ENCODE measurements at places on chromosomes 6 and 20.

DNA sequence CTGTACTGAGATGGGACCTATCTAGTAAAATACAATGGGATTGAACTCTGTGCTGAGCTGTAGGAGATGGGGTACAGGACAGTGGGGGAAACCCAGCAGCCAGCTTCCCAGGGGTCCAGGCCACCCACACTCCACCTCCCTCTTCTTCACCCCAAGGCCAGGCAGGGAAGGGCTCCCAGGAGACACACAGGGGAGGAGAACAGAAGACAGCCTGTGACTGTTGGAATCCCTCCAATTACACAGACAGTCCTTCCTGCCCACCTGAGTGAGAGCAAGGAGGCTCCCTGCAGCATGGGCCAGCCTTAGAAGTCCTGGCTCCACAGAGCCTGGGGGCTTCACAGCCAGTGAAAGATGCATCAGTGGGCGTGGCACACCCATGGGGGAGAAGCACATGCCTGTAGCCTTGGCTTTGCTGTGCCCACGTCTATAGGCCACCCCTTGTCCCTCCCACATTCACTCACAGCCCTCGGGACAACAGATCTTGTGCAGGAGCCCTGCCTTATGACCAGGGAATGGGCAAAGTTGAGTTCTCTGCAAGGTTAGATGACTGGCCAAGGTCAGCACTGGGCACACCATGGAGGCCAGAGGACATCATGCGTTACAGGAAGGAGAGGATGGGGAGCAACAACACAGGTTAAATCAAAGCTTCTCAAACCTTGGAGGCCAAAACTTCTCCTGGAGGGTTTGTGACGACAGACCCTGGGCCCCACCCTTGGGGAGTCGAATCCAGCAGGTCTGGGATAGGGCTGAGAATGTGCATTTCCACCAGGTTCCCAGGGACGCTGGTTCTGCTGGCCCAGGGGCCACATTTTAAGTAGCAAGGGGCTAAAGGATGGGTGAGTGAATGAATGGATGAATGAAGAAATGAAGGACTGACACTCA, 12.3 kb upstream of the CST7 start:
- no peak for DNase-seq

DNA sequence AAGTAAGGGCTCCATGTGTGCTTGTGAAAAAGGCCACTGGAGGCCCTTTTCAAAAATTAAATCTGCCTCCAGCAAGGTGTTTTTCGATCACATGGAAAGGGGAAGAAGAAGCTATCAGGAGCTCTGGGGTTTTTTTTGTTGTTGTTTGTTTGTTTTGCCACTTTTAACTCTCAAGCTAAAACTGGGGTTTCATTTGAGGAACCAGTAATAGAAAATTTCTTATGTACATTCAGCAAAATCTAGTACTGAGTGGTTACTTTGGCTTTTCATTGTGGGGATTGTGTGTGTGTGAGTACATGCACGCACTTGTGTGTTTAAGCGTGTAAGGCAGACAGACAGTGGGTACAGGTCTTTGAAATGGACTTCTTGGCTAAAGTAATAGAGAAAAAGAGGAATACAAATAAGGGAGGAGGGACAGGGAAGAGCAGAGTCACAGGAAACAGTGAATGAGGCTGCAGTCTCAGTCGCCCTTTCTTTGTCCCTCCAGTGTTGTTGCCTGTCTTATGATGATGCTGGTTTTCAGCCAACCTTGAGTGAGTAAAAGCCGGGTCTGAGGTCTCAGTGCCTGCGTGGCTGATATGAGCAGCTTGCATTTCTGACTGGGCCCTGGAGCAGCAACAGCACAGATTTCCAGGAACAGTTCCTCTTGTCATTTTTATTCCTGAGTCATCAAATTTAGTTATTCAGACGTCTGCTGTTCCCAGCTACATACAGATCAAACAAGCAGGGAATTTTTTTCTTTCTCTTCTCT, 26.2 kb downstream of the SLC16A10 start:
- DNase-seq: peak; percentile 21

DNA sequence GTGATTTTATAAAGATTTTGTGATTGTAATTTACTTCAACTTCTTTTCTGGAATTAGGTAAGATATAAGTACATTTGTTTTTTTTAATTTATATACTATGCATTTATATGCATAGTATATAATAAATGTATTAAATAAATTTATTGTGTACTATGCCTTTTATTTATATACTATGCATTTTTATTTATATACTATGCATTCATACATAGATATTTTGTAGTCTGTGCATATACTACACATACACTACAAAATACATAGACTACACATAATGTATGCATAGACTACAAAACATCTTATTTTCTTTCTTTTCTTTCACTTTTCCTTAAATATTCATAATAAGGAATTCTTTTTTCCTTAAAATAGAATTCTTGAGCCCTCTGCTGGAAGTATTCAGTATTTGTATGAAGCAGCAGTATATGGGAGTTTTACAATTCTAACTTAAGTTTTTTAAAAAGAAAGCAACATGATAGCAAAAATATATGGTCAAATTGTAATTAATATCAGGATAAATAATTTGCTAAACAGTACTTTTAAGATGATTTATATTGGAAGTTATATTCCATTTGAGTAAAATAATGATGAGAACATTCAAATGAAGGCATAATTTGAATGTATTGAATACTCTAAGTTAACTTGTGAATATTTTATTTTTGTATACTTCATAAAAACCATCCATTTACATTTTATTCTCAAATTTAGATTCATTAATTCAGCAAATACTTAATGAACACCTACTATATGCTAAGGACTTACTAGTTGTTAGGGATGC, 129.3 kb downstream of the KLHL32 start:
- DNase-seq: peak; percentile 16

DNA sequence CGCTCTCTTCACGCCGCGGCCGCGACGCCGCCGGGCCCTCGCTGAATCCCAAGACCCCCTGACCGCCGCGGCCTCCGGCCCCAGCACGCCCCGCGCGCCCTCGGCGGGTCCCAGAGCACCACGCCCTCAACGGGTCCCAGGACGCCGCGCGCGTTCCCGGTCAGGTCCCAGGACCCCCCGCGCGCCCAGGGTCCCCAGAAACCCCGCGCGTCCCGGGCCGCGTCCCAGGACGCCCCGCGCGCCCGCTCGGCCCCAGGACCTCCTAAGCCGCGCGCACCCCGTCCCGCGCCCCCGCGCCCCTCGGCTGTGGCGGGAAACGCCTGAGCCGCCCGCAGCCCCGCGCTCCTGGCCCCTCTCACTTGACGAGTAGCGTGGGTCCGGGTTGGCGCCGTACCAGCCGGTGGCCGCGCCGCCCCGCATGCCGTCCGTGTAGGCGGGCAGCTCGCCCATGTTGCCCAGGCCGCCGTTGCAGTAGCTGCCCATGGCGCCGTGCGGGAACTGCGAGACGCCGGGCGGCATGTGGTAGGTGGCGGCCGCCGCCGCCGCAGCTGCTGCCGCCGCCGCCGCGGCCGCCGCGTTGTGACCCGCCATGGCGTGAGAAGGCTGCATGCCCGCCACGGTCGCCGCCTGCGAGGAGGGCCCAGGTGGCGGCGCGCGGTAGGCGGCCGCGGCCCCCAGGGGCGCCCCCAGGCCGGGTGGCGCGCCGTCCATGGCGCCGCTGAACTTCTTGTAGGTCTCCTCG, 556 bp downstream of the NKX2-4 start:
- DNase-seq: no peak
